ENCODE measurements at places on chromosomes 4 and X. TPM values are rescaled to one million over a fixed set of nuclear protein-coding genes. Genes with fewer than 3 reads are reported as not detected.

DNA sequence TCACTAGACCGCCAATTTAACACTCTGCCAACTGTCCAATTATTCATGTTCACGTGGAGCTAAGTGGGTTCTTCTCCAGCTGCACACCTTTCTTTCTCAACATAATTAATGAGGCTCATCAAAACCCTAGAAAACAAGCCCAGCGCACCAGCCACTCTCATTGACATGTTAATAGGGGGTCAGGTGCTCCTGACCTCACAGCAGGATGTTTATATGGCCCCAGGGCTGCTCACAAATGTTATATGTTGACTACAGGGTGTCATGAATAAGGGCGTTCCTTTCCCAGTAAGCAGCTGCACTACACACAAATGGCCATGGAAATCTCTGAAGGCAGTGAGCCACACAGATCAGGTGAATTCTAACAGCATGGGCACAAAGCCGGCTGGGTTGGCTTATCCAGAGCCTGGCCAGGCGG lies 209.8 kb downstream of the MGST2 start:
- DNase-seq, result no peak

GRCh38 chr4:154406018-154406795 lies 85.4 kb downstream of the DCHS2 start:
- DNase-seq, result no peak

DNA sequence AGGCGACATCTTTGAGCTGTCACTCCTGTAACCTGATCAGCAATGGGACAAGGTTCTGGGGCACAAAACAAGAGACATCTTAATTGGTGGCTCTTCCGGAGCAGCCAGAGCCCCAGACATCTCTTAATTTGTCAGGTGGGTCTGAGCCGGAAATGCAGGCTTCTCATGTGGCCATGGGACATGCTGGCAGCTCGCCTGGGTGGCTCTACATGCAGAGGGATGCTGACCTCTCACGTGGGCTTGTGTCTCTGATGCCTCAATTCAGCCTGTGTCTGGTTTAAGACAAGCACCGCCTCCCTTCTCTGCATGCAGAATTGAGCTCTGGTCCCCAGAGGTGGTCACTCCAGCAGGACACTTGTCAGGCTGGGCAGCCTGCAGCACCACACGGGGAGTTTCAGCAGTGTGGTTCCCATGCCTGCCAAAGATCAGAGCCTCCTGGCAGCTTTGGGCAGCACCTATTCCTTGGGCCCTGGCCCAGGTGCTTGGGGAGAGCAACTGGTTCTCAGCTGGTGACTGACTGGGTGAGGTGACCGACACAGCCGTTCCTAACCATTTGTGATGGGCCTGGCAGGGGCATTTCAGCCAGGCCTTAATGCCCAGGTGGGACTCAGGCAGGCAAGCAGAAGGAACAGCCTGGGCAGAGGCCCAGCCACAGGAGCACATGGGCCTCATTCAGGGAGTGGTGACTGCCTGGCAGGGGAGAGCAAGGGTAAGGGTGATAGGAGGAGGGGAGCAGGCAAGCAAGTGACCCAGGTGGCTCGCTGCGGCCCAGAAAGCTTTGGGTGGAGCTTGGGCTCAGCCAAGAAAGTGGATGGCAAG lies 53.4 kb downstream of the HMX1 start:
- no peak for DNase-seq

DNA sequence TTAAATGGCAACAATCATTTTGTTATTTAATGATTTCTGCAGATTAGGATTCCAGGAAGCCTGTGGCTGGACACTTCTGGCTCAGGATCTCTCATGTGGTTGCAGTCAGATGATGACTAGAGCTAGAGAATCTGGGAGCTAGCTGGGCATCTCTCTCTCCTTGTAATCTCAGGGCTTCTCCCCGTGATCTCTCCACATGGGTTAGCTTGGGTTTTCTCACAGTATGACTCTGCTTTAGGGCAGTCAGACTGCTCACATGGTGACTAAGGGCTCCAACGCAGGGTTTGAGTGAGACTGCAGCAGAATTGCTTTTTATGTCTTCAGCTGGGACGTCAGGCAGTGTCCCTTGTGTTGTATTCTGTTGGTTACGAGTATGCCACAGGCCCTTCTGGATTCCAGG lies 361.4 kb downstream of the CBLL2 start:
- DNase-seq, result no peak

DNA sequence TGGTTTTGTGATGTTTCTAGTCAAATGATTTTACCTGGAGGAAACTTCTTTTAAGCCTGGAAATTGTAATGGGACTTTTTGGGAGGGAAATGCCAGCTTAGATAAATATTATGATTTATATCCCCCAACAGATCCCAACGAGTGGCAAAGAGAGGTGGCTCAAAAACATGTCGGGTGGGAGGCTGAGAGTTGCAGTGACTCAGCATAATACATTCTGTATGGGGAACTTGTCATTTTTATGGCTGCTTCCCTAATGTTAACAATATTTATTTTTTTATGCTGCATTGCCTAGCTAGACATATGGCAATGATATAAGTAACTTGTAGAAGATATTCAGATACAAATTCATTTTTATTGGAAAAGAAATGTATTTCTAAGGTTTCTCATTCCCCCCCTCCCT lies 219.0 kb downstream of the ARHGAP10 start:
- DNase-seq, result no peak

DNA sequence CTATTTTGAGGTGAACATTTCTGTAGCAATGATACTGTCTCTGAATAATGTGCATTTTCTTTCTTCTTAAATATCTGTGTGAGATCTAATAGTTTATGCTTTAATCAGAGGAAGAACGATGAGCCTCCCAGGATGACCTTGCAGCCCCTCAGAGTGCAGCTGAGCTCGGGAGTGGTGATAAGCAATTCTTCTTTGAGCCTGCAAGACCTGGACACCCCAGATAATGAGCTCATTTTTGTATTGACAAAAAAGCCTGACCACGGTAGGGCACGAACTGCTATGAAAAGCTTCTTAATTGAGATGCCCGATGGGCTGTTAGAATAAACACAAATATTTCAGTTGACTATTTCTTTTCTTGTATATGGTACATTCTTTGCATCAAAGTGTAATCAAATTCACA lies 105.0 kb upstream of the ANXA3 start:
- no peak for DNase-seq

- no peak for DNase-seq
These were observed 126.3 kb downstream of the ATG4A start for GRCh38 chrX:108217876-108218275.

GRCh38 chr4:173685165-173685830 lies 155.3 kb upstream of the HAND2 start:
- DNase-seq, result no peak

DNA sequence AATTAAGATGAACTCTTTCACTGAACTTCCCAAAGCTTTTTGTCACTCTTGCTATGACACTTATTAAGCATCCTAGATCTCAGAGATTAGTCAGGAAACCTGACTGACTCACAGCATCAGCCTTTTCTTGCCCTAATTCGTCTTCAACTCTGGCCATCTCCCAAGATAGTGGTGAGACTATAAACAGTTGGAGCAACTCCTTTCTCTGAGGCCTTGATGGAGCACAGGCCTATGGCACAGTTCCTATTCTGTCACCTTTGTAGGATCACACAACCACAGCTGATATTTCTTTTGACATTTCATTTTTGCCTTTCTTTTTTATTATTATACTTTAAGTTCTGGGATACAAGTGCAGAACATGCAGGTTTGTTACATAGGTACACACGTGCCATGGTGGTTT lies 217.6 kb downstream of the PRR32 start:
- DNase-seq, result no peak

GRCh38 chr4:31947101-31947500 lies 1226.9 kb downstream of the PCDH7 start:
- no peak for DNase-seq

GRCh38 chrX:1196436-1196835 lies 16.0 kb downstream of the CRLF2 start:
- no peak for DNase-seq

- no peak for DNase-seq
These were observed 60.8 kb downstream of the PCDH18 start for GRCh38 chr4:137471461-137471860.

GRCh38 chr4:77827343-77827742 lies 8.2 kb upstream of the CNOT6L start:
- no peak for DNase-seq

GRCh38 chr4:8010618-8011017 lies 71.0 kb upstream of the AFAP1 start:
- no peak for DNase-seq

ZCCHC18 gene
- 0.63 TPM for total RNA-seq

RPS6KA6 gene
- 1.5 TPM for total RNA-seq

STAG2 gene
- 45.3 TPM for total RNA-seq

PGRMC2 gene
- 14.0 TPM for total RNA-seq

ZCCHC13 gene
- total RNA-seq, result not detected

MAGEH1 gene
- total RNA-seq, result 11.3 TPM

DOK7 gene
- 0.51 TPM for total RNA-seq

NDNF gene
- 0.46 TPM for total RNA-seq

CLGN gene
- 7.7 TPM for total RNA-seq

POLN gene
- 0.29 TPM for total RNA-seq

ZAR1 gene
- total RNA-seq, result 0.23 TPM

CLIC2 gene
- total RNA-seq, result not detected
